A673 (cell line): ENCODE measurements at places on chromosomes 11 and 22. TPM values are rescaled to one million over a fixed set of nuclear protein-coding genes. Genes with fewer than 3 reads are reported as not detected.

DNA sequence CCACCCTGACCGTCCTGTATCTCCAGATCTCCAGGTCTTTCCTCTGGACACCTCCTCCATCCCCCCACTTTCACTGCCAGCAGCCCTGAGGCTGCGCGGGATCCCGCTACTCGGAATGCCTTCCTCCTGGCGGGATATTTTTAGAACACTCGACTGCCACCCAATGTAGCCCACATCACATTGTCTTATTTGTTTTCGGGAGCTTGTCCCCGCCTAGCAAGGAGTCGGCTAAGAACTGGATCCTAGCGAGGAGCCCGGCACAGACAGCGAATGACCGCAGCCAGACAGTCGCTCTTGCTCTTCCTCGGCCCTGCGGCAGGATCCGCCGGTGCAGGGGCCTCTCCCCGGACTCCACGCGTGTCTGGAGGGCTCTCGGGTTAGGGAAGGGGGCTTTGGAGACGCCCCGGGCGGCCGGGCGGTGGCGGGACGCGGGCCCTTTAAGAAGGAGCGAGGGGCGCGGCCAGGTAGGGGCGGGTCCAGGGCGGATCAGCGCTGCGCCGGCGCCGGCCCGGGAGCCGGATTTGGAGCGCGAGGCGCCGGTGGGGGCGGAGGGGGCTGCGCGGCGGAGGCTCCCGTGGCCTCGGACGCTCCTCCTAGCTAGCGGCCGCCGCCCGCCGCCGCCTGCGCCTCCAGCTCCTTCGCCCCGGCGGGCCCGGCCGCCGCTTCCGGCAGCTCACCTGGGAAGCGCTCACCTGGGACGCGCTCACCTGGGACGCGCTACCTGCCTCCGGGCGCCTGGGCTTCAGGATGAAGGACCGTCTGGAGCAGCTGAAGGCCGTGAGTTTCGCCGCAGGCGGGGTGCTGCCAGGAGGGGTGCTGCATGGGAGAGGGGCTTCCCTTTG is at the start of gene STX3:
Gene STX3 (plus strand): TSS at position 518 of the 842 bp plus-strand sequence. CDS start 230 bp downstream, at position 748.
- peak; percentile 88 for DNase-seq

DNA sequence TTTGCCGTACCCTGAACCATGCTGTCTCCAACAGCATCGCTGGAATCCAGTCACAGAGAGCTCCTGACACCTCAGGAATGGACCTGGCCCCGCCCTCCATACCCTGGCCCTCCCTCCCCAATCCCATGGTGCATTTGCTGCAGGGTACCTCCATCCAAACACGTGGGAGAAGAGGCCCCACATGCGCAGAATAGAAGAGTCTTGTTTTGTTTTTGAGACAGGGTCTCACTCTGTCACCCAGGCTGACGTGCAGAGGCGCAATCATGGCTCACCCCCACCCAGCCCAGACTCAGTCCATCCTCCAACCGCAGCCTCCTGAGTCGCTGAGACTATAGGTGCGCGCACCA is 2.3 kb upstream of the PNPLA2 start:
- no peak for DNase-seq

PAAF1 gene
- 20.3 and 25.0 TPM in 2 replicates for total RNA-seq

DNA sequence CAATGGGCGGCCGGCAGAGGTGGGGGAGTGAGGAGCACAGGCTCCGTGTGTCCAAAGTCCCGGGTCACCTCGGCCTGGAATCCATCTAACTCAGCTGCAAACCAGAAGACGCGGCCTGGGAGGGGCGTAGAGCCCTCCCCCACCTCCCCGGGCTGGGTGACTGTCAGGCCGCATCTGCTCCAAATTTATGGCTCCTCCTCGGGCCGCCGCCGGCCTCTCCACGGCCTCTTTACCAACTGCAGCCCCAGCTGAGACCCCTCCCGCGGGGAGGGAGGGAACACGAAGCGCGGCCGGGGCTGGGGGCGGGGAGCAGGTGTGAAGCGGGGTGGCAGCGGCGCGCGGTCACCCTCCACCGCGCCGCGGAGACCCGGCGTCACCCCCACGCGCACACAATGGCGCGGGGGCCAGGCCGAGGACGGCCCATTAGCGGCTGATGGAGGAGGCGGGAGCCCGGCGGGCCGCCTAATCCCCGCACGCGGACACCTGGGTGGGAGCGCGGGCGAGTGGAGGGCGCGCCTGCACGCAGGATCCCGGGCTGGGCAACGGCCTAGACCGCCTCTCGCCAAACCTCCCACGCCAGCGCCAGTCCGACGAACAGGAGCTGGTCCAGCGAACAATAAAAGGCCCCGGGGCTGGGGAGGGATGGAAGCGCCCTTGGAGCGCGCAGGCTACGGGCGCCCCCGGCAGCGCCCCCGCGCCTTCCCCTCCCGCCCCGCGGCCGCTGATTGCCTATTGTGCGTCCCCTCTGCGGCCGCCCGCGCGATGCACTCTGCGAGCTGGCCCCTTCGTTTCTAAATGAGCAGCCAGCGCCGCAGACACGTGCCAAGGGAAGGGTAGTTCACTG is 25.9 kb upstream of the ROBO3 start:
- DNase-seq = no peak

DNA sequence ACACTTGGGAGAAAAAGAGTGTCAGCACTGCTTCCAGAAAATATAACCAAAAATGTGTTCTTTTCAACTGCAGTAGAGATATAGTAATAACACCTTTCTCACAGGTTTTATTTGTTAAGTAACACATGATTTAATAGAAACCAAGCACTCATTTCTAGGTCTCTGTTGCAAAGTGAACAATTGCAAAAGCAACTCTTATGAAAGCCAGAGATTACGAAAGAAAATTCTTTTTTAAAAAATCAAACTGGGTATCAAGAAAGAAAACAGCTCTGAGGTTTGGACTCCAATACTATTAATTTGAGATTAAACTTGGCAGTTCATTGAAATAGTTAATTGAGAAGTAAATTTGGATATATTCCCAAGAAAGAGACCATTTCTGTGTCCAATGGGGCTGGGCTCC is 9.8 kb upstream of the XKR3 start:
- DNase-seq = no peak

TEX54 gene
- total RNA-seq = 0.77 TPM in 1 of 2 replicates, not detected in the other

CCDC73 gene
- not detected in 2 replicates for total RNA-seq
